ENCODE measurements at places on chromosomes 13 and 19. TPM values are rescaled to one million over a fixed set of nuclear protein-coding genes. Genes with fewer than 3 reads are reported as not detected.

The IGSF23 gene
- total RNA-seq: not detected

The OSCAR gene
- not detected for total RNA-seq

The GRIN3B gene
- 8.3 TPM for total RNA-seq

The ZNF470 gene
- total RNA-seq: 3.3 TPM

The SIGLEC9 gene
- not detected for total RNA-seq

The SIGLEC7 gene
- total RNA-seq: not detected

The THSD8 gene
- not detected for total RNA-seq

The UBE2M gene
- total RNA-seq: 34.7 TPM

- no peak for DNase-seq
Measured at GRCh38 chr13:34174671-34175145, 356.8 kb downstream of the RFC3 start.

- DNase-seq: no peak
Measured at GRCh38 chr19:56639217-56639616, 3.7 kb upstream of the SMIM17 start.

DNA sequence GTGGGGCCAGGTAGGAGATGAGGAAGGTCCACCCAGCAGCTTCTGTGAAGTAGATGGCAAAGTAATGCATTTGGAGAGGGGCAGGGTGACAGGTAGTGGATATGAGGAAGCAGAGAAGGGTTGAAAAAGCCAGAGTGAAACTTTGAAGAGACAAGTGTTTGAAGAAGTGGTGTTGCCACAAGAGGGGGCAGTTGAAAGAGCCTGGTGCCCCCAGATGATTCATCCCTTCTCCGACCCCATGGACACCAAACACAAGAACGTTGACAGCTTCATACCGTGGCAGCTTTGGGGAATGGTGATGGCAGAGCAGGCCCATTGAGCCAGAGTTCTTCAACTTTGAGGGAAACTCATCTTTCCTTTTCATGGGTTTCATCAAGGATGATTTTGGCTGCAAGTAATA, 19.9 kb downstream of the IFNL3 start:
- no peak for DNase-seq

GRCh38 chr13:48258002-48258401, 25.0 kb downstream of the ITM2B start:
- DNase-seq: no peak

DNA sequence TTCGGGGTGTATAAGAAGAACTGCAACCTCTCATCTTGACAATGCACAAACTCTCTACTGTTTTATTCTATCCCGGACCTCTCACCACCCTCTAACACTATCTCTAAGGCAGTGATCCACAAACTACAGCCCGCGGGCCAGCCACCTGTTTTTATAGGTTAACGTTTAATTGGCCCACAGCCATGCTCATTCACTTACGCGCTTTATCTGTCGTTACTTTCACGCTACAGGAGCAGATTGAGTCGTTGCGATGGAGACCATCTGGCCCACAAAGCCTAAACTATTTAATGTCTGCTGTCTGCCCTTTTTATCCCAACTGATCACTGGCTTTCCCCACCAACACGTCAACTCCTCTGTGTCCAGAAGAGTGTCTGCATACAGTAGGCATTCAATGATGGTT, 158.9 kb downstream of the CACNA1A start:
- no peak for DNase-seq

GRCh38 chr19:57850553-57851017, 926 bp downstream of the ZNF587 start:
- no peak for DNase-seq

- DNase-seq: no peak
Measured at GRCh38 chr19:8302734-8303133, 5.4 kb downstream of the CD320 start.

DNA sequence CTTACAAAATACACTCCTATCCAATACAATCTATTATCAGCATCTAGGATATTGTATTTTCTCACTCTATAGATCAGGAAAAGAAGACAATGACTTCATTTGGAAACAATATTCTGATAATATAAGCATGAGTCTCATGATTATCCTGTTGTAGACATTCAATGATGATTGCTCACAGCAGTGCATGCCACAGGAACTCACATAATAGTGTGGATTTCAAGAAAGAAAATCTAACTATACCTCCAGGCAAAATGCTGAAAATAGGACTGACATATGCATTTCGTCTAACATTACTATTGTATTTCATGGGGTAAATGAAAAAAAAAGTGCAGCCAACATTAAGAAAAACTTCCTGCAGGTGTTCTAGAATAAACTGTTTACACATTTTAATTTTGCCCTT, 122.6 kb downstream of the POSTN start:
- DNase-seq: no peak

DNA sequence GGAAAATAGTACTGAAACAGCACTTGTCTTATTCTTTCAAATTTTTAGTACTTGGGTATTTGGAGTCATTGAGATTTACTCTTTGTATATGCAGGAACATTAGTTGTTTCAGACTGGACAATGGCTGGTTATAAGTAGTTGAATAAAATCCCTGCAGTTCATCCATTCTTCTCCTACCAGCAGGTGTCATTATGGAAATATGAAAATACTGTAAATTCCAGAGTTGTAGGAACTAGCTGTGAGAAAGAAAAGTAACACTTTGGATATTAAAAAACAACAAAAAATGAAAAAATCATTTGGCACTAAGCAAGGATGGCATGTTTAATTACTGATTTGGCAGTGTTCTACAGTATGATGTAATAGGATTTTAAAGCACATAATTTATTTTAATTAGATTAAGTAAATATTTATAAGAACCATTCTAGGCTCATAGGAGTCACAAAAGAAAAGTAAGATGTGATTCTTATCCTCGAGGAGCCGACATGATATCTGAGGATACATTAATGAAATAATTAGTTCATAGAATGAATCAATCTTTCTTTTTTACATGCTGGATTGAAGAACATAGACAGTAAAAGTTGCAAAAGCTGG, 155.3 kb downstream of the KCNRG start:
- DNase-seq: no peak

DNA sequence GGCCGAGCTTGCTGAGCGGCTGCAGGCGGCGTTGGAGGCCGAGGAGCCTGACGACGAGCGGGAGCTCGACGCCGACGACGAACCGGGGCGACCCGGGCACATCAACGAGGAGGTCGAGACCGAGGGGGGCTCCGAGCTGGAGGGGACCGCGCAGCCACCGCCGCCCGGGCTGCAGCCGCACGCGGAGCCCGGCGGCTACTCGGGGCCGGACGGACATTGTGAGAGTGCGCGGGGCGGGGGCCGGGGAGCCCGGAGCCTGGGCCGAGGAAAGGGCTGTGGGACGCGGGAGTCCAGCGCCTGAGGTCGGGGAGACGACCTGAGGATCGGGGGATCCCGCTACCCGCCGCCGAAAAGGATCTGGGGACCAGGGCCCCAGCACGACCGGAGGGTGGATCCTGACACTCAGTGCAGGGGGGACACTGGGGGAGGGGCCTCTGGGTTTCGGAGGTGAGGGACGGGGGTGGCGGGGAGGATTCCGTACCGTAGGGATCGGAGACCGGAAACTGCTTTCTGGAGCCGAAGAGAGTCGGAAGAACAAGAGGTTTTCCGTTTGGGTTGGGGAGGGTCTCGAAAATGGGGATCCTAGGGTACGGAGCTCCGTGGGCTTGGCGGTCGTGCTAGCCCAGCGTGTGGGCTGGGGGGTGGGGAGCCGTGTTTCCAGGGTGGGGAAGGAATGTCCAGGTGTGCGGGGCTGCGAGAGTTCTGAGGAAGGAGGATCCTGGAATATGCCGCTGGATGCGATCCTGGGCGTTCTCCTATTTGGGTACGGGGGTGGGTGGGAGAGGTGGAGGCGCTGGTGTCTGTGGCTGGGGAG, 616 bp downstream of the HNRNPUL1 start:
- no peak for DNase-seq

DNA sequence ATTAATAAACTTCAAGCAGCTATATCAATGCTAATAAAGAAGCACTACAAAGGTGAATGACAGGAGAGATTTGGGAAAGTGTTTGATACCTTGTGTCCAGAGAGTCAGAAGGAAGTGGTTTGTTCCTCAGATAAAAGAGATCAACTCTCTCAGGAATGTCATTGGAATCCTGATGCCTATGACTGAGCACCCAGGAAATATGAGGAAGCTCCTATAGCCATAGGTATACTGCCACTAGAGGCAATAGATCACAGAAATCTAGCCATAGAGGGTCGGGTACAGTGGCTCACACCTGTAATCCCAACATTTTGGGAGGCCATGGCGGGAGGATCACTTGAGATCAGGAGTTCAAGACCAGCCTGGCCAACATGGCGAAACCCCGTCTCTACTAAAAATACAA, 612.6 kb downstream of the DACH1 start:
- DNase-seq: no peak

- no peak for DNase-seq
Measured at GRCh38 chr13:40790154-40790616, 774 bp downstream of the SLC25A15 start.

GRCh38 chr19:34733266-34733745, 737 bp upstream of the ZNF181 start:
- DNase-seq: no peak

DNA sequence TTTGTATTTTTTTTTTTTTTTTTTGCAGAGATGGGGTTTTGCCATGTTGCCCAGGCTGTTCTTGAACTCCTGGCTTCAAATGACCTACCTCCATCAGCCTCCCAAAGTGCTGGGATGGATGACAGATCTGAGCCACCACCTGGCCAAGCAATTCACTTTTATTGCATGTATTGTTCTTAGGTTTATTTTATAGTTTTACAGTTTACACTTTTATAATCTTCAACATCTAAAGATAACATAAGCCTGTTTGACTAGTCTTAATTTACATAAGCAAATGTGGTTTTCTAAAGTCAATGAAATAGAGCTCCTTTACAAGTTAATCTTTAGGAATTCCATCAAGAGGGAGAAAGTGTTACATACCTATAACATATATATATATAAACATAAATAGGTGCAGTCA, 9.5 kb upstream of the MPV17L2 start:
- no peak for DNase-seq

DNA sequence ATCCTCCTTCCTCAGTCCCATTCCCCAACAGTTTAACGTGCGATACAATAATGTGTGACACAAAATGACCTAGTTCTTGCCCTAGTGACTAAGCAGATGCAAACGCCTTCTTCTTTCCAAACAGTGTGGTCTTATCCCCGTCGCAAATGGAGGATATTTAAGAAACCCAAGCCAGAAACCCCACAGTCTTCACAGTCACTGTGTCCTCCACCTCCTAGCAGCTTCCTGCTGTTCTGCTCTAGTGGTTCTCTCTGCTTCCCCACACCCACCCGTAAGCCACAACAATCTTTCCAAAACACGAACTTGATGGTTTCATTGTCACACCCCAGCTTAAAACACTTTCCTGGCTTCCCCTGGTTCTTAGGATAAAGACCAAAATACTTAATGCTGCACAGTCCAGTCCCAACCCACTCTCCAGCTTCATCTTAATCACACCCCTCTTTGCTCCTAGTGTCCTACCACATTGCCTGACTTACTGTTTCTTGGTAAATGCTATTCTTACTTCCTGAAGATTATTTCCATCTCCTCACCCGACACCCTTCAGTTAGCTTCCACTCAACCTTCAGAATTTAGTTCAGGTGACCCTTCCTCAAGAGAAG, 32.3 kb downstream of the ITM2B start:
- DNase-seq: no peak
